Gastrocnemius medialis (tissue), 4 donors: ENCODE measurements at places on chromosomes 2 and 18. TPM values are rescaled to one million over a fixed set of nuclear protein-coding genes. Genes with fewer than 3 reads are reported as not detected.

The BMP10 gene
- total RNA-seq = not detected

The MYOM1 gene
- total RNA-seq = 265 TPM

DNA sequence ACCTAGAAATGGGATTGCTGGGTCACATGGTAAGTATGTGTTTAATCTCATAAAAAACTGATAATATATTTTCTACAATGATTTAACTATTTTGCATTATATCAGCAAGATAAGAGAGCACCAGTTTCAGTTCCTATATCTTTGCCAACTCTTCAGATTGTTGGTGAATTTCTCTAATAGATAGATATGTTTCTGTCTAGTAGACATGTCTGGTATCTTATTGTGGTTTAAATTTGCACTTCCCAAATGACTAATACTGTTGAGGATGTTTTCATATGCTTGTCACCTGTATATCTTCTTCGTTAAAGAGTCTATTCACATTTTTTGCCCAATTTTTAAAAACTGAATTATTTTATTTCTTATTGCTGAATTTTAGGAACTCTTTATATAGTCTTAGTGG, 113.8 kb upstream of the UXS1 start:
- no peak overlapping the region for H3K27ac ChIP-seq
- H3K27me3 ChIP-seq = no peaks in the 10 kb centered on the region
- no peaks in the 10 kb centered on the region for H3K4me1 ChIP-seq
- no peak for DNase-seq
- no peak overlapping the region for H3K4me3 ChIP-seq
- no peaks in the 10 kb centered on the region for H3K36me3 ChIP-seq

GRCh38 chr2:155412598-155412997, 714.1 kb downstream of the KCNJ3 start:
- H3K4me3 ChIP-seq = no peak overlapping the region
- no peak for DNase-seq
- no peaks in the 10 kb centered on the region for H3K36me3 ChIP-seq
- no peak overlapping the region for H3K27ac ChIP-seq

DNA sequence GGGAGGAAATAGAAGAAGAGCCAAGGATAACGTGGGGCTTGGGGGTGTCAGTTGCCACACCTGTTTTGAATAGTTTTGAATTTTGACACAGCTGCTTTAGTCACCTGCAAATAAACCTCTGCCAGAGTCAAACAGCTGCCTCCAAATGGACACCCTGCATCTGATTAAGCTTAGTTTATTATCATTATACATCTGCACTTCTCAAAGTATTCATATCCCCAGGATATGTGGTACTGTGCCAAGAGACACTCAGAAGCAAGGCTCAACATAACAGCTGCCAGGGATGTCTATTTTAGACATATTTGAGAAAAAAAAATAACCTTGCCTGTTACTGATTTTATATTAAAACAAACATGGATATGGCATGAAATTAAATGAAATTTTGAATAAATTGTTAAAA, 122.5 kb upstream of the WDR75 start:
- no peak overlapping the region for H3K27ac ChIP-seq
- H3K36me3 ChIP-seq = no peaks in the 10 kb centered on the region
- H3K4me1 ChIP-seq = no peaks in the 10 kb centered on the region
- no peaks in the 10 kb centered on the region for H3K27me3 ChIP-seq
- H3K4me3 ChIP-seq = no peak overlapping the region

GRCh38 chr2:160730296-160730995, 236.8 kb upstream of the RBMS1 start:
- H3K4me3 ChIP-seq = no peak overlapping the region
- H3K27ac ChIP-seq = no peak overlapping the region
- DNase-seq = no peak
- no peaks in the 10 kb centered on the region for H3K27me3 ChIP-seq

GRCh38 chr2:190812506-190813294, 67.9 kb upstream of the GLS start:
- no peak for DNase-seq
- no peaks in the 10 kb centered on the region for H3K36me3 ChIP-seq
- no peaks in the 10 kb centered on the region for H3K4me1 ChIP-seq
- no peaks in the 10 kb centered on the region for H3K27me3 ChIP-seq

GRCh38 chr18:29217124-29217915, 1040.4 kb upstream of the CDH2 start:
- H3K27me3 ChIP-seq = no peaks in the 10 kb centered on the region
- H3K36me3 ChIP-seq = no peaks in the 10 kb centered on the region
- DNase-seq = no peak
- H3K4me3 ChIP-seq = no peak overlapping the region
- H3K27ac ChIP-seq = no peak overlapping the region

GRCh38 chr2:73104933-73105332, 7.8 kb downstream of the RAB11FIP5 start:
- H3K4me3 ChIP-seq = no peak overlapping the region
- peaks cover 31% of the 10 kb centered on the region for H3K4me1 ChIP-seq
- H3K36me3 ChIP-seq = no peaks in the 10 kb centered on the region
- DNase-seq = no peak

- no peak for DNase-seq
- no peaks in the 10 kb centered on the region for H3K27me3 ChIP-seq
- H3K4me1 ChIP-seq = peaks cover 20% of the 10 kb centered on the region
- H3K27ac ChIP-seq = peak overlapping the region; percentile 100
- H3K36me3 ChIP-seq = no peaks in the 10 kb centered on the region
- no peak overlapping the region for H3K4me3 ChIP-seq
These were observed 7.9 kb upstream of the NR4A2 start for GRCh38 chr2:156340377-156340776.

DNA sequence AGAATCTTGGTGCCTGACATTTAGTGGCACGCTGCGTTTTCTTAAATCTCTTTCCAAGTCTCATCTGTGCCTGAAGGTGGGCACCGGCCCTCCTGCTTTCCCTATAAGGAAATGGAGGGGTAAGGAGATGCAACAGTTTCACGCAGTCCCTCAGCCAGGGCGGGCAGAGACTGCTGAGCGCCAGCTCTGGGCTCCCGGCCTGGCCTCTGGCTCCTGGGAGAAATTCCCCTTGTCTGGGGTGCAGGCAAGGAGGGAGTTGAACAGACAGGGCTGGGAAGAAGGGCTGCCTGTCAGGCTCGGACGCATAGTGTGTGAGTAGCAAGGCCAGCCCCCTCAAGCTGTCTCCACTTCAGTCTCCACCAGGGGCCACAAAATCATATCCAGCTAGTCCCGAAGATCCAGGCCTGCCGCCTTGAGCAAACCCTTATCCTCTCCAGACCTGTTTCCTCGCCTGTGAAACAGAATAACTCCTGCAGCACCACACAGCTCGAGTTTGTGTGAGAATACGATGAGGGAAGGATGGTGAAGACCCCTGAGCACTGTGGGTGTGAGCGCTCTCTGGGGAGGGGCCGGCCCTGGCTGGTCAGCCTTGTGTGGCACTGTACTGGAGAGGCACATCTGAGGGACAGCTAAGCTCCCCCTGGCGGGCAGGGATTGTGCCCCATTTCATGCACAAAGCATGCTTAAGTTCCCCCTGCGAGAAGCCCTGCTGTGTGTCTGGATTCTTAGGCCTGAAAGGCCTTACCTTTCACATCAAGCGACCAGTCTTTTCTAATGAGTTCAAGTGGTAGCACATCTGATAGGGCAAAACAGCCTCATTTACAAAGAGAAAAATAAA, 33.8 kb downstream of the SDC1 start:
- no peaks in the 10 kb centered on the region for H3K4me1 ChIP-seq
- H3K36me3 ChIP-seq = no peaks in the 10 kb centered on the region
- no peak for DNase-seq

GRCh38 chr2:36530178-36530982, 67.6 kb downstream of the FEZ2 start:
- H3K4me1 ChIP-seq = peaks cover 33% of the 10 kb centered on the region
- H3K36me3 ChIP-seq = no peaks in the 10 kb centered on the region
- peak overlapping the region; percentile 55 for H3K27ac ChIP-seq
- no peak overlapping the region for H3K4me3 ChIP-seq

The PLEK gene
- 4.7 TPM for total RNA-seq

DNA sequence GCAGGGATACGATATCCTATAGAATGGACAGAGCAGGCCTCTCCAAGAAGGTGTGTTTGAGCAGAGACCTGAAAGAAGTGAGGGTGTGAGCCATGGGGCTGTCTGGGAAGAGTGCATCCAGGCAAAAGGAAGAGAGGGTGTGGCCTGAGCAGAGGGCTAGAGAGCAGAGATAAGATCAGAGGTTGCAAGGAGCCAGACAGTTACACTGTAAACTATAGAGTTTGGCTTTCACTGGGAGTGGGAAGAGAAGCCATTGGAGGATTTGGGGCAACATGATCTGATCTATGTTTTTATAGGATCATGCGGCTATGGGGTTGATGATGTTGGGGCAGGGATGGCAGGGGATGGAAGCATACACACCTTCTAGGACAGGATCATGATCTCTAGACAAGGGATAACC, 124.1 kb upstream of the MAP3K20 start:
- H3K4me3 ChIP-seq = no peak overlapping the region
- no peaks in the 10 kb centered on the region for H3K27me3 ChIP-seq
- no peak overlapping the region for H3K27ac ChIP-seq
- DNase-seq = no peak
- no peaks in the 10 kb centered on the region for H3K36me3 ChIP-seq
- H3K4me1 ChIP-seq = no peaks in the 10 kb centered on the region

- no peaks in the 10 kb centered on the region for H3K27me3 ChIP-seq
- H3K36me3 ChIP-seq = no peaks in the 10 kb centered on the region
- no peak for DNase-seq
- no peak overlapping the region for H3K27ac ChIP-seq
These were observed 10.8 kb upstream of the CRACDL start for GRCh38 chr2:98946855-98947254.

DNA sequence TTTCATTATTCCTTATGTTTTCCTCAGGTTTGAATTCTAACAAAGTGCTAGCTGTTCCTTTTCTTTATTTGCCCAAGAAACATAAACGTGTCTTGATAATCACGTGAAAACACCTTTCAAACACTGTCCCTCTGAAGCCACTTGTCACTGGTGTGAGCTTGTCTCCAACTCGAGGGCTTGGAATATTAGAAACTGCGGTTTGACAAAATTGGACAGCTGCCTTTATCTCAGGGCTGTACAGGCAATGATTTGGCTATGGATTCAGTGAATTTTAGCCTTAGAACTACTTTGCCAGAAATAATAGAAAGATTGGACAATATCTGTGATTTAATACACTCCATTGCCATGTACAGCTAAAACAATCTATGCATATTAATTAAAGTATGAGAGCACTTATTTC, 763.0 kb upstream of the ACVR2A start:
- H3K27me3 ChIP-seq = no peaks in the 10 kb centered on the region
- no peak for DNase-seq
- no peaks in the 10 kb centered on the region for H3K4me1 ChIP-seq
- no peaks in the 10 kb centered on the region for H3K36me3 ChIP-seq
- no peak overlapping the region for H3K27ac ChIP-seq
- H3K4me3 ChIP-seq = no peak overlapping the region

DNA sequence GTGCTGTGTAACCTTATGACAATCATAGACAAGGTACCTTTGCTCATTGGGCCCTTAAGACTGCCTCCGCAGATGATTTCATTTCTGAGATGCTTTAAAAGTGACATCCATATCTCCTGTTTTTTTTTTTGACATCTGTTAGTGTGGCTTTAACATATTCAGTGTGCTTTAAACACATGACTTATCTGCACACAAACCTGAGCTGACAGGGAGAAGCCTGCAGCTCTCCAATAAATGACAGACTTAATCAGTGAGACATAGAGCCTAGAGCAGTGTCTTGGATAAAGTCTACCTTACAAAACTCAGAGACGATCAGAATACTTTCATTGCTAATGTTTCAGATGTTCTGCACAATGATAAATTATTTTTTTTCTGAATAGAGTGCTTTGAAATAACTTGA, 130.7 kb downstream of the UBE2E3 start:
- H3K27ac ChIP-seq = no peak overlapping the region
- no peak overlapping the region for H3K4me3 ChIP-seq
- no peak for DNase-seq
- no peaks in the 10 kb centered on the region for H3K36me3 ChIP-seq
- H3K27me3 ChIP-seq = no peaks in the 10 kb centered on the region
- no peaks in the 10 kb centered on the region for H3K4me1 ChIP-seq

The ONECUT2 gene
- total RNA-seq = 0.04 TPM

DNA sequence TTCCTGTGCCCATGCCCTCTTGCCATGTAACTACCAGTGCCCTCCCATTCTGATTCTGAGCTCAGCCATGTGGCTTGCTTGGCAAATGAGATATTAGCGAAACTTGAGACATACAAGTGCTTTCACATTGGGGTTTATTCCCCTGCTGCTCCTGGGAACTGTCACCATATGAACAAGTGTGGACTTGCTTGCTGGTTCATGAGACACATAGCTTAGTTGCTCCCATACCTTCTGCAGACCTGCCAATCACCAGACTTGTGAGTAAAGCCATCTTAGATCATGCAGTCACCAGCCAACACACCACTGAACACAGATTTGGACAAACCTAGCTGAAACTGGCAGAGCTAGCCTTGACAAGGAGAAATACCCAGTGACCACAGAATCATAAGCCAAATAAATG, 155.1 kb downstream of the SS18 start:
- H3K36me3 ChIP-seq = no peaks in the 10 kb centered on the region
- H3K4me3 ChIP-seq = no peak overlapping the region

- H3K27ac ChIP-seq = no peak overlapping the region
- no peak overlapping the region for H3K4me3 ChIP-seq
- peaks cover 8% of the 10 kb centered on the region for H3K4me1 ChIP-seq
- H3K36me3 ChIP-seq = no peaks in the 10 kb centered on the region
These were observed 16.3 kb downstream of the DPYSL5 start for GRCh38 chr2:26864226-26864625.

The POTEJ gene
- not detected for total RNA-seq

The LDAH gene
- total RNA-seq = 0.97 TPM

- H3K27ac ChIP-seq = no peak overlapping the region
- H3K27me3 ChIP-seq = no peaks in the 10 kb centered on the region
- H3K36me3 ChIP-seq = no peaks in the 10 kb centered on the region
- H3K4me1 ChIP-seq = no peaks in the 10 kb centered on the region
- no peak for DNase-seq
These were observed 440.5 kb downstream of the NBAS start for GRCh38 chr2:15120631-15121030.
